AG10803 (cell line): ENCODE measurements at places on chromosomes 11 and 22.

DNA sequence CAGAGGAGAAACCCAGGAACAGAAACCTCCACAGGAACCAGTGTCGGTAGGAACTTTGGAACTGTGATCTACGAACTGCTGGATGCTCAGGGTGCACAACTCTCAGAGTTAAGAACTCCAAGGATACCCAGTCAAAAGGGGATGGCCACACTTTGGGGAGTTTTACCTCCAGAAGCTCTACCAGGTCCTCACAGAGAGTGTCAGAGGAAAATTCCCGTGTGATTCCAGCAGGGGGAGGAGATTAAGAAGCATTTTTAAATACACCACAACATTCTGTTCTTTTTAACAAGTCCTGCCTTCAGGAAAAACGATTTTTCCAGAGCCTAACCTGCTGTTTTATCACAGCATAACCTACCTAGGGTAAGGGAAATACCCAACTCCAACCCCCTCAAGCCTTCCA is 104.0 kb downstream of the SOX6 start:
- peak; percentile 1 for DNase-seq

GRCh38 chr11:1701091-1701807 is 4.3 kb downstream of the KRTAP5-6 start:
- no peak for DNase-seq

DNA sequence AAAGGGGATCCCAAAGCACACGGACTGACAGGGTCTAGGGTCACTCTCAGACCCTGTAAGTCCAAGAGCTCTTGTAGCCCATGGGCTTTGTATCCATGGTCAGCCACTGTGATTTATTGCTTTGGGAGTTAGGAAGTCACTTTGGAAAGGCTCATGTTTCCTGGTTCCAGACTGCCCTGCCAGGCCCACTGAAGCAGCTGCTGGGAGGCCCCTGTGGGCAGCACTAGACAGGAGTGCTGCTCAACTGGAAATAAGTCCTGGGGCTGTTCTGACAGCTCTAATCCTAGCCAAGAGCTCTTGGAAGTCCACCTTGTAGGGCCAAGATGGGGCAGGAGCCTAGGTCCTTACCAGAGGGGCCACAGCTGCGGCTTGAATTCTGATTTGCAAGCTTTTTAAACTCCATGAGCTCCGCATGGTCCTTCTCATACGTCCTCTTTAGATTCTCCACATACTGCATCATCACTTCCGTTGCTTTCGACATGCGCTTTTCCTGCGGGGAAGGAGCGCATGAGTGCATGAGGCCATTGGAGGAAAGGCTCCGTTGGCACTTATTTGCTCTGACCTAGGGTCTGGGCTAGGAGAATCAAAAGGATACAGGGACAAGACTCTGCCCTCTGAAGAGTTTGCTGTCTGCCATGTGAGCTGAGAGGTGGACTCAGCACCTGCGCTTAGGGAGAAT is 32.2 kb upstream of the LYVE1 start:
- no peak for DNase-seq

DNA sequence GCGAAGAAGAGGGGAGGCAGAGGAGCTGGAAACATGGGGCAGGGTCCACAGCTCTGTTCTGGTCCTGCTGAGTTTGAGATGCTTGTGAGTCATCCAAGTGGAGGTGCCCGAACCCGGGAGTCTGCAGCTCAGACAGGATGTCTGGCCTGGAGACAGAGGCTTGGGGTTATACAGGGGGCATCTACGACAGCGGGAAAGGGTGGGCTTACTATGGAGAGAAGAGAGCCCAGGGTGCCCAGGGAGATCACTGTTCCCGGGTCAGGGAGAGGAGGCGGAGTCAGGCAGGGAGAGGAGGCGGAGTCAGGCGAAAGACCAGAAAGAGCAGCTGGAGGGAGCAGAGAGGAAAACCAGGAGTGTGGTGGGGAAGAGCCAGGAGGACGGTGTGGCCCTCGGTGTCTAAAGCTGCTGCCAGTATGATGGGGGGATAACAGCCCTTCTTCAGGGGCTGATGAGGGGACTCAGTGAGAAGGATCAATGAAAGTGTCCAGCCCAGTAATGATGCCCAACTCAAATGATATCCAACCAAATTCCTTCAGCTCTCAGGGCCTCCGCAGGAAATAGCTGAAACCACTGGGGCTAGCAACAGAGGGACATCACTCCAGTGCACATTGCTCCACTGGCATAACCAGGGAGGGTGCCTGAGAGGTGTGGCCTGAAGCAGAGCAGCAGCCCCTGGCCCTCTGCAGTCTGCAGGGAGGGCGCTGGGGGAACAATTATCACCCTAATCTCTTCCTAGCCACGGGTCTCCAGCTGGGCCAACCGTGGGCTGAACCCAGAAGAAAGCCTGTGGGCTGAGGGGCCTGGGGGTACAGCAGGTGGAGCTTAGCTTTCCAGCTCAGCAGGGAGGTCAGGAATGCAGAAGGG is 2.6 kb upstream of the LTBP3 start:
- DNase-seq = no peak

- no peak for DNase-seq
These were observed 4.8 kb downstream of the GRAMD1B start for GRCh38 chr11:123434911-123435310.

- no peak for DNase-seq
These were observed 107.2 kb upstream of the ANO1 start for GRCh38 chr11:69970785-69971535.

DNA sequence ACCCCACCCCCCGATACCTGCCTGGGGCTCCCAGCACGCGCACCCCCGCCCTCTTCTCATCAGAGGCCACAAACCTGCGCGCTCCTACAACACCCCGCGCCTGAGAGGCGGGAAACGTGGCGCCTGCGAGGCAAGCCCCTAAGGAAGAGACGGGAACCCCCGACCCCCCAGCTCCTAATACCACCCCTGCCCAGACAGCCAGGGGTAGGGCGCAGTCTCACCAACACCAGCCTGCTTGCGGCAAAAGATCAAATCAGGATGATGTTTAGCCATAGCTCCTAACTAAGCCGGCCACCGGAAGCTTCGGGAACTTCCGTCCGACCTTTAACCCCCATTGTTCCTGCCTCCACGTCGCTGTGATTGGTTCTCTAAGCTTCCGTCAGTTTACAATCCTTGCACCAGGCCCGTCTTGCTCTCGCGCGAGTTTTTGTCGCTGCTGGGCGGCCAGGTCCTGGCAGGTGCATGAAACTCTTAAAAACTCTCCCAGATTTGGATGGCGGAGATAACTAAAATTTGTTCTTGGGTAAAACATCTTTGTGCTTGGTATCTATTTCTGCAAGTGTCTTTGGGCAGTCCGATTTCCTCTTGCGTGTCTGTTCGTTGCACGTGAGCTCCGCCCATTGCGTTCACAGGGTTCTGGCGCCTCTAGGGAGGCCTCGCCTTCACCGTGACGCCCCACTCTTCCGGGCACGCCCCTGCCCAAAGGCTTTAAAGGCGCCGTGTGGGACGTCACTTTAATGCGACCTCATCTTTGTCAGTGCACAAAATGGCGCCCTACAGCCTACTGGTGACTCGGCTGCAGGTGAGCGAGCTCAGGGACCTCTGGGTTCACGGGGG is at the start of the genes ACO2 and PHF5A:
Gene ACO2 (plus strand): TSS at position 737 of the 837 bp plus-strand sequence. CDS start 30 bp downstream, at position 767.
Gene PHF5A (minus strand): TSS at position 312 of the 837 bp plus-strand sequence. CDS start 39 bp downstream, at position 273.
- peak; percentile 98 for DNase-seq

DNA sequence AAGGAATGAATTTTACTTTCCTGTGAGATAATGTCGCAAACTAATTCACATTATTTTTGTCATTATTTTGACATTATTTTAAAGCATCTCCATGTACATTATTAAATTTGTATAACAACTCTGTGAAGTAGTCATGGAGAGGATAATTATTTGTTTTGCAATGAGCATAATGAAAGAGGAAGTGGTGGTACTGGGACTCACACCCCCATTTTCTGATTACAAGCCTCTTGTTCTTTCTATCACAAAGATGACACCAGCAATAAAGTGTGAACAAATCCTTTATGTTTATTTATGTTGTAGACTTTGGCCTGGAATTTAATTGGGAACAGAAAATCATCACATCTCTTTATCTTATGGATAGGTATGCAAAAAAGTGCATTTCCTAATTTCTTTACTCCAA is 522.6 kb downstream of the TMEM135 start:
- no peak for DNase-seq

- DNase-seq = peak; percentile 68
These were observed 650 bp upstream of the MAPK11 start for GRCh38 chr22:50270666-50271394.
